ENCODE measurements at places on chromosomes 1 and 21.

DNA sequence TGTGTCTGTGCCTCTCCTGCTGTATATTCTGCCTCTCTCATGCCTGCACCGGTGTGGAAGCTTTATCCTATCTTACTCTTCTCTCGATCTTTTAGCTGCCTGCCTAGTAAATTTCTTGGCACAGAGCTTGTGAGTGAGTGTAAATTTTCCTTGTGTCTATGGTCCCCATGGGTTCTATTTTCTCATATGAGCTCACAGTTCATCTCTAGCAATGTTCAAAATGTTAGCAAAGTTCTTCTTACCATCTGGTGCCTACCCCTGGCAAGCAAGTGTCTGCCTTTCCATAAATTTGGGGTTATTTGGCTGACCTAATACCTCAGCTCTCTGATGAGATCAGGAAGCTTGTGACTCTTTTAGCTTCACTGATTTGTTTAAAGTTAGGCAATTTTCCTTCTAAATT lies 572.1 kb upstream of the BRINP3 start:
- no peak for DNase-seq

GRCh38 chr1:43358121-43358745 lies 548 bp upstream of the CDC20 start:
- no peak for DNase-seq

DNA sequence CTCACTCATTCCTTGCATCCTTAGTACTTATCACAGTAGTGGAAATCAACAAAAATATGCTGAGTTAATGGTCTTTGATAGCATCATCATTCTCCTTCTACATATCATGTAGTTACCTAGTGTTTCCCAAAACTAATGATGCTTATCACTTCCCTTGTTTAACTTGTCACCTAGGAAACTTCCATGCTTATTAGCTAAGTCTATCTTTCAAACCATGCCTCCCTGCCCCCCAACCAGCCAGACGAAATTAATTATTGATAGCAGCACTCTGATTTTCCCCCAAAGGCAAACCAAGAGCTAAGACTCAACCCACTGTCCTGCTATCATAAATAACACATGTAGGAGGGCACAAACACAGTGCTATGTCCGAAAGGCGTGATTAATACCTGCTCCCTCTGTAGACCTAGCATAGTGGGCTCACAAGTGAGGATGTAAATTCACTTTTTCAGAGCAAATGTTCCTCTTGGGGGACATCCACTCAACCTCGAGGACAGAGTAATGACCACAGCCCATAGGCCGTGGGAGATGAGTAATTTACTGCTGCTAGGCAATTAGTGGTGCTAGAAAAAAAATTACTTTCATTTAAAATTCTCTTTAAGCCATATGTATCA lies 25.8 kb upstream of the LPAR3 start:
- no peak for DNase-seq

- no peak for DNase-seq
Observed at GRCh38 chr1:224087286-224087794, 26.6 kb upstream of the FBXO28 start.

DNA sequence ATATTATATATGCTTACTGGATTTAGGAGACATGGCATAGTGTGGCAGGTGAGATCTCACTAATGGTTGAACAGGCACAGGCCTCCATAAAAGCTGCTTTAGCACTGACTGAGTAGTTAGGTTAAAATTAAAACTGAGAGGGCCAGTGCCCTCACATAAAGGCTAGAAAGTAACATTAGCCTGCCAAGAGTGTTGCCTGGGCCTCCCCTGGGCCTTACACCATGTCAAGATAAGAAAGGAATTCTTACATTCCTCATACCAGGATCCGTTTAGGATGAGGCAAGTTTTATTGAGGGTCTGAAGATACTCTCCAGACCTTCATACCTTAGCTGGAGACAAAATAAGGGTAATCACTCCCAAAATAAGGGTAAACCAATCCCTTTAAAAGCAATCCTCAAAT lies 1011.8 kb downstream of the PLA2G4A start:
- no peak for DNase-seq

- no peak for DNase-seq
Observed at GRCh38 chr1:77642196-77642595, 40.3 kb downstream of the ZZZ3 start.

- peak; percentile 37 for DNase-seq
Observed at GRCh38 chr21:29436143-29436542, 137.4 kb downstream of the BACH1 start.
